Fibroblast of lung (primary cell): ENCODE measurements at places on chromosomes 1 and 21. TPM values are rescaled to one million over a fixed set of nuclear protein-coding genes. Genes with fewer than 3 reads are reported as not detected.

- no peak for DNase-seq
Measured at GRCh38 chr1:232894436-232894835, 56.0 kb upstream of the NTPCR start.

GRCh38 chr1:41806472-41807155 is 112.1 kb downstream of the HIVEP3 start:
- no peak for DNase-seq

GRCh38 chr21:35503671-35504070 is 454.6 kb upstream of the RUNX1 start:
- DNase-seq: no peak

GRCh38 chr1:94940738-94941137 is 13.8 kb upstream of the CNN3 start:
- no peak for DNase-seq

- DNase-seq: peak; percentile 58
Measured at GRCh38 chr1:185956881-185957280, 222.7 kb downstream of the HMCN1 start.

DNA sequence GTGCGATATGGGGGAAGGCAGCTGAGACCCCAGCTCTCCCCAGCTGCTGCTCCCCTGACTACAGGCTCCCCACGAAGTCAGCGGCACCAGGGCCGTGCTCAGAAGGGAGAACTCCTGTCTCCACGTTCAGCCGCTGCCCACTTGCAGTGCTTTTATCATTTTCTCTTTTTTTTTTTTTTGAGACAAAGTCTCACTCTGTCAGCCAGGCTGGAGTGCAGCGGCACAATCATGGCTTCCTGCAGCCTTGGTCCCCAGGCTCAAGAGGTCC is 933 bp upstream of the FTCD start:
- DNase-seq: no peak

- no peak for DNase-seq
Measured at GRCh38 chr1:56399795-56400194, 179.6 kb downstream of the PLPP3 start.

DNA sequence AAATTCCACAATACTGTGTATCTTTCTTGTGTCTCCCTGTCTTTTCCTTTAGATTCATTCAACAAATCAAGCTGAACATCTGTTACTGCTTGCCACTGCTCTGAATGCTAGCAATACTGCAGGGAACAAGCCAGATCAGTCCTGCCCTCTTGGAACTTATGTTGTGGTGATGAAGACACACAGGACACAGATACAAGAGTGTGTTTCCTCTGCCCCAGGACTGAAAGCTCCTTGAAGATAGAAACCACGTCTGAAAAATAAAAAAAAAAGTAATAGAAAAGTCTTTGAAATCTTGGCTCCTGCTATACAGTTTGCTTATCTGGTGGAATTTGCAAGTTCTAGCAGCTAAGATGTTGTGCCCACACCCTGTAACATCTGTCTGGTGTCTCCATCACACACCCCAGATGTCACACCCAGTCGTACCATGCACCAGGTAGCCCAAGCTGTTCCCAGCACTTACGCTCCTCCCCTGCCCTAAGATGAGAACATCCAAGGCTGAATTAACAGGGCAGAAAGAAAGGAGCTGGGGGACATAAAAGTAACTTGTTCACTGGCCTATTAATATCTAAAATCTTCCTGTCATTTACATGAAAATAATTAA is 80.2 kb upstream of the GALNT2 start:
- no peak for DNase-seq

DNA sequence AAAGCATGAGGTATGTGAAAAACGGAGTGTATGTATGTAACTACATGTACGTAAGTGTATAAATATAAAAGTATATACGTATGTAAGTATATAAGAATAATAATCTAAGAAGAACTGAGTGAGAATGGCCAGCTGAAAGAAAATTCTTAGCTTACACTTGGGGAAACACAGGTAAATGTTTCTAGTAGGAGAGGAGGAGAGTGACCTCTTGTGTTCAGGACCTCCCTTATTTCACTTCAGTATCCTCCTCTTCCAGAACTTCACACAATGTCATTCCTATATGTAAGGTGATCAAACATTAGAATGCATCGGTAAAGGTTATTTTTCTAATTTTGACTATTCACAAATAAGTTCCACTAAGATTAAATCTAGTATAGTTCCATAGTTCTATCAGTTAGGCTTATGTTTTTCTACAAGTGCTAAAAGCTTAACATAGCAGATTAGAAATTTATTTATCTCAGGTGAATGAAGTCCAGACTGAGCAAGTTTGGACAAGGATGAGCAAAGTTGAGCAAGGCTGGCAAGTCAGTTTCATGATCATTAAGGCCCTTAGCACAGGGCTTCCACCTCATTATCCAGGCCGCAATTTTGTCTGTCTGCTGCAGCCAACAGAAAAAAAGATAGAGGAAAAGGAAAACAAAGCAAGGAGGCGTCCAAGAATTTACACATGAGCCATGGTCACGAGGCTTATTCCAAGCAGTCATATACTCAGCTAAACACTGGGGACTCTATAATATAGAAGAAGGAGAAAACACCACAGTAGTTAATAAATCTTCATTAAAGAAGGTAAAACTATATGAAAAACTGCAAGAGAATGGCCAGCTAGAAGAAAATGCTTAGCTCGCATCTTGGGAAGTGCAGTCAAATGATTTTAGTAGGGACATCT is 7.1 kb upstream of the MROH9 start:
- no peak for DNase-seq

DNA sequence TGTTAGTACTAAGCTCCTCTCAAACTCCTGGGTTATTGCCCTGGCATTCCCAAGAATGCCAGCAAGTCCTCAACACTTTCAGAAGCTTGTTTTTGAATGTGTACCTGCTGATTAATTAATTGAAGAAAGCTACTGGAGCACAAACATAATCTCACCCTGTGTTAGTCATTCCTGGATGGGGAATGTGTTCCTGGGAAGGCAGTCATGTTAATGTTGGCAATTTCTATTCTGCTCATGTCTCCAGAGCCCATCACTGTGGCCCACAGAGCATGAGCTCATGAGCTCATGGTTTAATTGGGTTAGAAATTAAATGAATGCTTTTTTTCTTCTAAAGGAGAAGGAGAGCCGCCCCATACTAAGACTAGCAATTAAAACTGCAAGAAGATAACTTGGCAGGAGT is 31.9 kb upstream of the KCNA3 start:
- no peak for DNase-seq

- no peak for DNase-seq
Measured at GRCh38 chr1:186511761-186512637, 51.1 kb upstream of the PDC start.

- peak; percentile 5 for DNase-seq
Measured at GRCh38 chr1:211420845-211421454, 71.0 kb downstream of the RD3 start.

DNA sequence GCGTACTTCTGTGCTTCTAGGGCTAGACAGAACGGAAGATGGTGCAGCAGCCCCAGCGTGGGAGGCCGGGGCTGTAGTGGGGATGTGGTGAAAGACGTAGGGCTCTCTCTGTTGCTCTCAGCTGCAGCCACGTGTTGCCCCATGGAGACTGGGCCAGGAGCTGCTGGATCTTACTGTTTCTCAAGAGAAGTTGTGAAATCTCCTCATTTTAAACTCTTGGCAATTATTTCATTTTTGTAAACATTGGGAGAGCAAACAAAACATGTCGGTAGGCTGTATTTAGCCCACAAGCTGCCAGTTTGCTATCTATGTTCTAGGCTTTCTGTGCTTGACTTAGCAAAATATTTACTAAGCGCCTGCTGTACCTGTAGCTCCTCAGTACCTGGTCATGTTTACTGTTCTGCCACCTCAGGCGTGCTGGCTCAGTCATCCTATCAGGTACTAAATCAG is 15.9 kb upstream of the ELOA start:
- peak; percentile 97 for DNase-seq

GRCh38 chr1:110672753-110673108 is 2.0 kb downstream of the KCNA3 start:
- DNase-seq: no peak

DNA sequence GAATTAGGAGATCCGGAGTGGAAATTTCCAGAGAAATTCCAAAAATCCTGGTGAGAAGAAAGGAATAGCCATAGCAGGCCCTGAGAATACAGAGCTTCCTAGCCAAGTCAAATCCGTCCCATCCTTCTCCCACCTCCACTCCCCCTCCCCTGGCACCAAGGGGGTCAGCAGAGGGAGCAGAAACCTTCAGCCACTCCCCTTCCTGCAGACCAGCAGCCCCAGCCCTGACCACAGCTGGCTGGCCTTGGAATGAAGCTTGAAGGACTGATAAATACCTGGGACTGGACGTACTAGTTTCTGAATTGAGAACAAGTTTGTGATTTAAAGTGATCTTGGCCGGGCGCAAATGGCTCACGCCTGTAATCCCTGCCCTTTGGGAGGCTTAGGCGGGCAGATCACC is 13.8 kb upstream of the RIPPLY3 start:
- no peak for DNase-seq

GRCh38 chr1:209343511-209343910 is 240.0 kb upstream of the CAMK1G start:
- DNase-seq: no peak

DNA sequence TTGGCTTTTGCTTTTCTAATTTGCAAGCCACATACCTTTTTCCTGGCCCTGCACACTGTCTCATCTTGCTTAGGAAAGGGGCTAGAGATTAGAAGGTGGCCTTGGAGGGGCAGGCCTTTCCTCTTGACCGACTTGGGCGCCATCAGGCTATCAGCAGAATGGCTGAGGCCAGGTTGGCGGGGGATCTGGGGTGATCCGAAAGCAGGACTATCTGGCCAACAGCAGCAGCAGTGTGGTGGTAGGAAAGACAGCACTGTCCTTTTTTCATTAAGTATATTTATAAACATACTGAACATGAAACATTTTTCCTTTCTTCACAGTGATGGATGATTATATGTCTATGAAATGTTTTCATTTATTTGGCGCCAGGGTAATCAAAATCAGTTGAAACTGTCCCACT is 23.5 kb upstream of the RUNX1 start:
- DNase-seq: no peak

- no peak for DNase-seq
Measured at GRCh38 chr1:194347200-194347599, 1160.8 kb upstream of the B3GALT2 start.

DNA sequence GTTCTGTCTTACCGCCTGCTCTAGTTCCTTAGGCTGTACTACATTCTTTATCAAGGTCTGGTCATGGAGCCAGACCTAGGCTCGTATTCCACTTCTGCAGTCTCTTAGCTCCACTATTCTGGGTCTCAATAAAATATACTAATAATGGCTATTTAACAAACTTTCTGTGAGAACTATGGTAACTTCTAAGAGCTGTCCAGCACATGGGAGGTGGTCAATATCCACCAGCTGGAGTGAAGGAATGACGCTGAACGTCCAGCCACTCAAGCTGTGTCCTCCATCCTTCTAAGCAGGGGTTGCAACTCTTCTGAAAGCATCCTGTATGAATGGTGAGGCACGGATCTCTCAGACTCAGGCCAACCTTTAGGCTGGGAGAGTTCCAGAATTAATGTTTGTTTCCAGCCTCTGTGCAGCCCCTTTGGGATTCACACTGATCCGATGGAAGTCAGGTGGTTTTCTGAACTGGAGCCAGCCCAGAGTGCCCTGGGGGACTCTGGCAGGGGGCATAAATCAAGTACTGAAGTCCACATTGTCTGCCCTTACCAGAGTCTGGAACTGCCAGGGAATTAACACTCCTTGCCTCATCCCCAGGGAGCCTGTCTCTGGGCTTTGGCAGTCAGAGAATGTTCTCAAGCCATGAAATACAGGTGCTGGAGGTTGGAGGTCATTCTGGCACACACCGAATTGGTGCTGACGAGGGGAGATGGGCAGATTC is 57.4 kb downstream of the BRINP2 start:
- DNase-seq: no peak

GRCh38 chr1:212754193-212754592 is 37.4 kb downstream of the NSL1 start:
- DNase-seq: no peak

DNA sequence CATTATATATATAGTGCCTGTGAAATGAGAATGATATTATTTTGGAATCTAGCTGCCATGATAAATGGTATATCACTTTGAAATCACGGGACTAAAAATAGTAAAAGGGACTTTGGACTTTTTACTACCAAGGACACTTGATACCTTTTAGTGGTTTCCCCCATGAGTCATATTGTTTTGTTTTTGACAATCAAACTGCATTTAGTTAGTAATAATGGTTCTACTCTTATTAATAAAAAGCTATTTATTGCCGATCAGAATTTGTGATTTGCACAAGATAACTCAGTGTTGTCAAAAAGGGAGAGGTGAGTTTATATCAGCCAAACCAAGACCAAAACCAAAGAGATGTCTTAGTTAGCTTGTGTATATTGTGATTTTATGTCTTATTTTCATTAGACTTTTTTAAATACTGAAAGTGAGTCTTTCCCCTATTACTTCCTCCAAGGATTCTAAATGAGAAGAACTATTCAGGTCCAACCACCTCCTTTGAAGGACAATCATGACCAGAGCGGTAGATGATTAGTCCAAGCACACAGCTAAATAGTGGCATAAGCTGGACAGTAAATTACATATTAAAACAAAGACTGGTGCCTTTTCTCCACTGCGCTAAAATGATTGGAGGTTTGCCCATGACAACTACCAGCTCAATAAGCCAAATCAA is 281.7 kb upstream of the ESRRG start:
- no peak for DNase-seq

GRCh38 chr1:99764439-99764838 is 2.0 kb downstream of the FRRS1 start:
- DNase-seq: no peak

DNA sequence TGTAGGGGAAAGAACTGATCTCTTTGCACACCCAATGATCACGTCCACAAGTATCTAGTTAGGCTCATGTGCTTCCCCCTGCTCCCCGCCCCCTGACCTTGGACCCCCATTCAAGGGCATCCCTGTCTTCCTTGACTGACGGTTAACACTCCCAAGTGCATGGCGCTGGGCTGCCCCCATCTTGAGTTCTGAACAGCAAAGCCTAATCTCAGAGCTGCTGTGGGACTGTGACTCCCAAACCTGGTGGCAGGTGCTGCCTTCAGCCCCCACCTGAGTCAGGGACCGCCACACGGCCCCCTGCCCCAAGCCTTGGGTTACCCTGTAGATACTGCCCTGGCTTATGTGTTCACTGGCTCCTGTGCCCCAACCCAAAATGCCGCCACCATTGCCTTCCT is 925 bp downstream of the TNNI1 start:
- DNase-seq: no peak

GRCh38 chr1:27322569-27323240 is 742 bp downstream of the TMEM222 start:
- no peak for DNase-seq

GRCh38 chr21:33208534-33208933 is 21.2 kb upstream of the IFNAR2 start:
- no peak for DNase-seq

Gene AGO3
- 7.4 and 12.9 TPM in 2 replicates for total RNA-seq

Gene LRRC39
- 0.50 and 0.51 TPM in 2 replicates for total RNA-seq

Gene GPR52
- 0.26 and 0.66 TPM in 2 replicates for total RNA-seq

Gene MRPL24
- 39.8 and 58.8 TPM in 2 replicates for total RNA-seq

Gene TMEM50A
- total RNA-seq: 117 and 141 TPM in 2 replicates

Gene ZMYND12
- total RNA-seq: 1.3 and 3.5 TPM in 2 replicates

Gene OR2T11
- not detected in 2 replicates for total RNA-seq

Gene CA14
- not detected in 2 replicates for total RNA-seq

Gene BMP8A
- 0.26 and 0.33 TPM in 2 replicates for total RNA-seq
